ENCODE measurements at places on chromosomes 5 and 9.

- DNase-seq, result peak; percentile 21
Observed at GRCh38 chr5:43367909-43368669, 44.1 kb downstream of the CCL28 start.

DNA sequence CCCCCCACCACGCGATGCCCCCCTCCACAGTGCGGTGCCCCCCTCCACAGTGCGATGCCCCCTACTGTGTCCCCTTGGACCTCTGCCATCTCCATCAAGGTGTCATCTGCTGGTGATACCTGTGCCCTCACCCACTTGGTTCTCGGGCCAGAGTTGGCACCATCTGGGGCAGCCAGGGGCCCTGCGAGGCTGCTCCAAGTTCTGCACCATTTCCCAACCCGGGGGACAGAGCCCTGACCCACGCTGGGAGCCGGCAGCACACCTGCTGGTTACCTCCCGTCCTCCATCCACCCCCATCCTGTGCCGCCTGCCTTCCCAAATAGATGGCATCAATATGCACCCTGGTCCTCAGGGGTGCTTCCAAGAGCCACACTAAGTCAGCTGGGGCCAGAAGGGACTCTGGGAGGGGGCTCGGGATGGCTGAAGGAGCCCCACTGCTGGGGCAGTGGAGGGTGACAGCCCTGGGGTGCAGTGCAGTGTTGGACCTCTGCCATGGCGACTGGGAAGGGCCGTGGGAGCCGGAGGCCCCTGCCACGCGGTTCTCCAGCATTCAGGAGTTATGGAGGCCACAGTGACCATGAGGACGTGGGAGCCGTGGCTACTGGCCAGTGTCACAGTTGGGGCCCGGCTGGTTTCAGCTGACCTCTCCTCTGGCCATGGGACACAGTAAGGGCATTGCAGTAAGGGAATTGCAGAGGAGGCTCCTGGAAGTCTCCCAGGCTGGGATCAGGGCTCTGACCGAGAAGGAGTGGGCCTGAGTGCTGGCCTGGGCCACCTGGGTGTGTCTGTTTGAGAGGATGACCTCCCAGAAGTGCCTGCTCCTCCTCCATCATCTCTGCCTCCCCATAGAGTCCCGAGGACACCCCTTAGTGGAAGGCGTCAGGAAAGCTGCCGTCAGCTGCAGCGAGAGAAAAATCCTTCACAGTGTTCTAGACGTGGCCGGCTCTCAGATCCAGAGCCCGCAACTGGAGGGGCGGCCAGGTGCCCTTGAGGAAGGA lies 44.2 kb upstream of the NOTCH1 start:
- DNase-seq, result no peak

DNA sequence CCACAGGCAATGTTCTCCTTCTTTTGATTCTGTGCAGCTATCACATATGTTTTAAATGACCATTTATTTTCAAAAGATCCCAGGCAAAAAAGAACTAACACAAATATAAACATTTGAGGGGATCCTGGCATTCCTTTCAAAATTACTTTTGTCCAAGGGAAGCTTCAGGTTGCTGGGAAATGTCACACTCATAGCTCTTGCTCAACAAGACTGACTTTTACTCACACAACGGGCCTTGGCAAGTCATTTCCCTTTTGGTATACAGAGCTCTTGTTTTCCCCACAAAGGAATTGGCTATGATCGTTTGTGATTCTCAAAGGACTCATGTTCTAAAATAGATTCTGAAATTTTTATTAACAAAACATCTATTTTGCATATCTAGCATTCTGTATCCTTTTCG lies 4.5 kb upstream of the PALM2AKAP2 start:
- DNase-seq, result no peak

GRCh38 chr9:77965445-77966123 lies 66.0 kb downstream of the GNAQ start:
- DNase-seq, result no peak

- no peak for DNase-seq
Observed at GRCh38 chr9:82152181-82152580, 163.6 kb downstream of the SPATA31D1 start.

DNA sequence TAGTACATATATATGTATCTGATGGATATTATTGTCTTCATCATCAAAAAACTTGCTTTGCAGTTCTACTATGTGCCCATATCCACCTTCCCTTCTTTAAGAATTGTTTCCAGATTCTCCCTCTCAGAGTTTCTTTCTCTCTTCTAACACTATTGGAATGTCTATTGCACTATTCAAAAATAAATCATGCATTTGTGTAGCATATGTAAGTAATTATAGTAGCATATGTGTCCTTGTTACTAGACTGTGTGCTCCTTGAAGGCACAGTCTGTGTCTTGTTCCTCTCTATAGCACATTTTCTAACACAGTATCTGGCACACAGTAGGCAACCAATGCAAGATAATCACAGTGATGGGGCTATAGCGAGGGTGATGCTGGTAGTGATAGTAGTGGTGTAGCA lies 43.4 kb upstream of the TRIM32 start:
- DNase-seq, result no peak

GRCh38 chr9:136021171-136021871 lies 60.1 kb upstream of the UBAC1 start:
- no peak for DNase-seq

- no peak for DNase-seq
Observed at GRCh38 chr5:102916109-102916508, 161.0 kb downstream of the PAM start.

DNA sequence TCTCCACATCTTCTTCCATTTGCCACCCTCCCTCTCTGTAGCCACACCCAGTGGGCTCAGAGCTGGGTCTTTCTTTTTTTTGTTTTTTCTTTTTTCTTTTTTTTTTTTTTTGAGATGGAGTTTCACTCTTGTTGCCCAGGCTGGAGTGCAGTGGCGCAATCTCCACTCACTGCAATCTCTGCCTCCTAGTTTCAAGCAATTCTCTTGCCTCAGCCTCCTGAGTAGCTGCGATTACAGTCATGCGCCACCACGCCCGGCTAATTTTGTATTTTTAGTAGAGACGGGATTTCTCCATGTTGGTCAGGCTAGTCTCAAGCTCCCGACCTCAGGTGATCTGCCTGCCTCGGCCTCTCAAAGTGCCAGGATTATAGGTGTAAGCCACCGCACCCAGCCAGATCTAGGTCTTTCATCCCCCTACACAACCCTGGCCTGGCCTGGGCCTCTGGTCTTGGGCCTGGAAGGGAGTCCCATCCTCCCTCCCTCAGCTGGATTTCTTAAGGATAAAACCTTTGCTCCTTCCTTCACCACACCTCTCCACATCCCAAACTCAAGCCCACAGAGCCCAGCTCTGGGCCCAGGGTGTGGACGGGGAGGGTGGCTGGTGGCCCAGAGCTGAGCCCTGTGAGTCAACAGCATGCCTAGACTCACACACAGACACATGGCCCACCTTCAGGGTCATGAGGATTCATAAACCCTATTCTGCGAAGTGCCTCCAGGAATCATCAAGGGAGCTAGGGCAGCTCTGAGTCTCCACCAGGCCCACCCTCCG lies 18.8 kb upstream of the KCNIP1 start:
- DNase-seq, result no peak

DNA sequence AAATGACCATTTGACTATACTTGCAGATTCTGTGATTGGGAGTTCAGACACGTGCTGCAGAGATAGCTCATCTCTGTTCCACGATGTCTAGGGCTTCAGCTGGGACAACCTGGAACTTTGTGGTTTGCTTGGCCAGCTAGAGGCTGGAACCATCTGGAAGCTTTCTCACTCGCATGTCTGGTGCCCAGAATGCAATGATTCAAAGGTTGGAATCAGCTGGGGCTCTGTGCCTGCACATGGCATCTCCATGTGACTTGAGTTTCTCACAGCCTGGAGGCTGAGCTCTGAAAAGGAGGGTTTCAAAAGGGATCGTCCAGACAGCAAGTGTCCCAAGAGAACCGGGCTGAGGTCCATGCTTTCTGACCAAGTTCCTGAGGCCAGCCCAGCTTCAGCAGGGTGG lies 465.2 kb downstream of the GADD45G start:
- no peak for DNase-seq
